Cerebellum (tissue), 4 donors: ENCODE measurements at places on chromosomes 7 and 10. TPM values are rescaled to one million over a fixed set of nuclear protein-coding genes. Genes with fewer than 3 reads are reported as not detected.

GRCh38 chr7:129438839-129439651 is 4.8 kb downstream of the STRIP2 start:
- no peak for DNase-seq

Gene PRKAR2B
- total RNA-seq = 76.4 TPM

Gene KCNMA1
- 109 TPM for total RNA-seq

Gene OPN1SW
- total RNA-seq = 0.45 TPM

GRCh38 chr10:90378524-90379076 is 479.2 kb downstream of the HTR7 start:
- no peak for DNase-seq

GRCh38 chr7:138833596-138833995 is 35.6 kb upstream of the ATP6V0A4 start:
- DNase-seq = no peak

Gene ZNF862
- total RNA-seq = 18.5 TPM
